ENCODE measurements at places on chromosomes 4 and X.

DNA sequence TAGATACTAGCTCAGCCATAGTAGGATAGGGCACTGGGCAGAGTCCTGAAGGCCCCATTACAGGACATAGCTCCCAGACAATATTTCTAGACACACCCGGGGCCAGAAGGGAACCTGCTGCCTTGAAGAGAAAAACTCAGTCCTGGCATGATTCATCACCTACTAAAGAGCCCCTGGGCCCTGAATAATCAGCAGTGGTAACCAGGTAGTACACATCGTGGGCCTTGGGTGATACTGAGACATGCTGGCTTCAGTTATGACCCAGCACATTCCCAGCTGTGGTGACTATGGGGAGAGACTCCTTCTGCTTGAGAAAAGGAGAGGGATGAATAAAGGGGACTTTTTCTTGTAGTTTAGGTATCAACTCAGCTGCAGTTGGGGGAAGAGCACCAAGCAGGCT, 104.3 kb upstream of the STK26 start:
- DNase-seq: no peak

- DNase-seq: no peak
Measured at GRCh38 chr4:54961357-54961975, 163.9 kb downstream of the KDR start.

DNA sequence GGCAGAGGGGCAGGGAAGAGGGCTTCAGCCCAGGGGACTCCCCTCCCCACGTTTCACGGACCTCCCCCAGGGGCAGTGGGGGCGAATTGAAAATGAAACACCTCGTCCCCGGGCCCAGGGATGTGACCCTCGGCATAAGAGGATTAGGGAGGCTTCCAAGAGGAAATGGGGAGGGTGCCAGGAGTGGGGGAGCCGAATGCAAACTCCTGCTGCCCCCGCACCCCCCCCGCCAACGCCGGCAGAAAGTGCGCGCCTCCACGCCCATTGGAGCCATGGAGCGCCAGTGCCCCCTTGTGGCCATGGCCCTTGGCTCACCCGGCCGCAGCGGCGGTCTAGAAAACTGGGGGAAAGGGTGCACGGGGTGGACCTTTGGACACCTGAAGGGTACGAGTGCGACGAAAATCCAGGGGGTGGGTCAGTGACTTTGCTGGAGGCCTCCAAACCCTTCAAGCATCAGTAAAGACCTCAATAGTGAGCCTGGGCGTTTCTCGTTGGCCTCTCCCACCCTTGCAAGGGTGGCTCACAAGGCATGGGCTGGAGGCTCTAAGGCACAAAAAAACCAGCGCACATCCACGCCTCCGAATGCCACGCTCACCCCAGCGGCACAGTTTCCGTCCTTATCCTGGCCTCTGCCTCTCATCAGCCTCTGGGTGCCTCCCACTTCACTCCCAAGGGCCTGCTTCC, 120.8 kb upstream of the PJA1 start:
- peak; percentile 60 for DNase-seq

DNA sequence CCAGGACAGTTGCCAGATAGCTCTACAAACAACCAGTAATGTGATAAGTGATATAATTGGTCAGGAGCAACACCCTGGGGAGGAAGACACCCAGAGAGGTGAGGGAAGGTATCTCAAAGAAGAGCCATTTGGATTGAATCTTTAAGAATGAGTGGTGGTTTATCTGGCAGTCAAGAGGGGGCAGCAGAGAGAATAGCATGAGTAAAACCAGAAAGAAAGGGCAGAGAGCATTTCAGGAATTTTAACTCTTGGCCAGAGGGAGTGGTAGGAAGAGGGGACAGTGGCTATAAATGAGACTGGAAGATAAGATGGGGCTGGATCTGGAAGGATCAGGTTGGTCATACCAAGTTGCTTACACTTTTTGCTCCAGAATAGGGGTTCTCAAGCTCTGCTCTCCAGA, 5.9 kb upstream of the SEPTIN6 start:
- DNase-seq: no peak

- no peak for DNase-seq
Measured at GRCh38 chrX:108036298-108036973, 8.4 kb upstream of the VSIG1 start.
